ENCODE measurements at places on chromosomes 12 and 14.

DNA sequence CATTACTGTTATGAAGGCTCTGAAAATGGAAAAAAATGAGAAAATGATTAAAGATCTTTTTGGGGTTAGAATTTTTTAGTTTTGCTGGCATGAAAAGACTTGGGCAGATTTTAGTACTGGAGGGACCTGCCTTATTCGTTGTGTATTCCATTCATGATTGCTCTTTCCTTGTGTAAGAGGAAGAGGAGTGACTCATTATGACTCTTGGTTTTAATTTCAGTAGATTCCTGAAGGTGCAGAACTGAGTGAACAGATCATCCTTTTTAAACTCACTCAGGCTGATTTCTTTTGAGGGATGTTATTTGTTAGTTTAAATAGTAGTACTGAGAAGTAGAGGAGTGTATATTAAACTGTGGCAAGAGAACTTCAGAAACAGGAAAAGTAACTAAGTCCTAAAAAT, 41.6 kb downstream of the AKAP6 start:
- no peak overlapping the region for H3K4me3 ChIP-seq
- DNase-seq, result no peak

DNA sequence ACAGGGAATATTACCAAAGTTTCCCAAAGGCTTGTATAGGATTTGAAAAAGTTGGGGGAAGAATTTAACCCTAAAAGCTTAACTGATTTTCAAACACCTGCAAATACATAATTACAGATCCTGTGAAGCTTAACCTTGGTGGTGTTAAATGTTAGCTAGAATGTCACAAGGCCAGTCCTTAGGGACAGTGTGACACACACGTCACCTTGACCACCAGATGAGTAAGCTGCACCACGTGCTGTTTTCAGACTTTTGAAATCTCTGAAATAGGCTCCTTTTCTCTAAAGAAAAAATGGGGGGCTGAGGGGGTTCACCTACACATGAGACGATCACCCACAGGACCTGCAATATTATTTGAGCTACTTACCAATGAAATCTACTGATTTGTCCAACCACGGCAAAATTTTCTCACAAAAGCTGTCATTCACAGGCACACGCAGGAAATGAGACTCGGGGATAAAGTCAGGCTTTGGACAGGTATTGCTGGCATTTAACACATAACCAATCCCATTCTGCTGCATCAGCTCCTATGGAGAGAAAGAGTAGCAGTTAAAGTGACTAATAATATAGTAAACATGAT, 75.9 kb downstream of the DUSP16 start:
- no peak for DNase-seq
- no peaks in the 10 kb centered on the region for H3K4me1 ChIP-seq
- H3K27me3 ChIP-seq, result no peaks in the 10 kb centered on the region
- H3K4me3 ChIP-seq, result no peak overlapping the region
- no peaks in the 10 kb centered on the region for H3K36me3 ChIP-seq

- peak overlapping the region; percentile 100 for H3K27ac ChIP-seq
- no peaks in the 10 kb centered on the region for H3K27me3 ChIP-seq
- peak overlapping the region; percentile 88 for H3K4me3 ChIP-seq
- H3K4me1 ChIP-seq, result peaks cover 6% of the 10 kb centered on the region
These were observed 2.2 kb upstream of the ZFP36L1 start for GRCh38 chr14:68794851-68795596.

GRCh38 chr12:30000401-30000800, 216.7 kb upstream of the TMTC1 start:
- no peak for DNase-seq
- H3K27ac ChIP-seq, result no peak overlapping the region
- no peaks in the 10 kb centered on the region for H3K36me3 ChIP-seq
- H3K4me3 ChIP-seq, result no peak overlapping the region
- no peaks in the 10 kb centered on the region for H3K27me3 ChIP-seq
- no peaks in the 10 kb centered on the region for H3K4me1 ChIP-seq

DNA sequence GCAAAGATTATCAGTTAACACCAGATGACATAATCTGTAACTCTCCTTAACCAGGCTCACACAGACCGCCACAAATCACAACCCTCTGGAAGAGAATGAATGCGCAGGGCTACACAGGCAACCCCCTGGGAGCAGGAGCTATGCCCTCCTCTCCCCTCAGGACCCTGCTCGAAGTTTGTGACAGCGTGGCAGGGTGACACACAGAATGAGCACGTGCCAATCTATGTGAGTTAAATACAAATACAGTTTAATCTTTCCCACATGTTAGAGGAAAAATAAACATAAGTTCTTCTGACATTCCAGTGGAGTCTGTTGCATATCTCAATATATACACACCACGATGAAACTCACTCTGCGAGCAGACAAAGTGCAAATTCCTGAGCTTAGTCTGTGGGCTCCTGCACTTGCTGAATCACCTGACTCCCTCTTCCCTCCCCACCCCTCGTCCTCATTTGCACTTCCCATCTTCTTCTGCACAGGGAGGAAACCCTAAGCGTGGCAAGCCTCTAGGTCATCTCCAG, 37.6 kb downstream of the BCAT1 start:
- DNase-seq, result no peak
- no peak overlapping the region for H3K27ac ChIP-seq
- H3K27me3 ChIP-seq, result no peaks in the 10 kb centered on the region
- no peak overlapping the region for H3K4me3 ChIP-seq
- H3K4me1 ChIP-seq, result no peaks in the 10 kb centered on the region

- DNase-seq, result no peak
- no peaks in the 10 kb centered on the region for H3K36me3 ChIP-seq
- H3K27ac ChIP-seq, result no peak overlapping the region
These were observed 27.3 kb downstream of the KRT76 start for GRCh38 chr12:52749827-52750226.

- no peak overlapping the region for H3K4me3 ChIP-seq
- no peaks in the 10 kb centered on the region for H3K36me3 ChIP-seq
- H3K27me3 ChIP-seq, result no peaks in the 10 kb centered on the region
- peaks cover 51% of the 10 kb centered on the region for H3K4me1 ChIP-seq
- no peak for DNase-seq
- H3K27ac ChIP-seq, result peak overlapping the region; percentile 67
These were observed 344.5 kb downstream of the ZFP36L1 start for GRCh38 chr14:68448252-68448902.

DNA sequence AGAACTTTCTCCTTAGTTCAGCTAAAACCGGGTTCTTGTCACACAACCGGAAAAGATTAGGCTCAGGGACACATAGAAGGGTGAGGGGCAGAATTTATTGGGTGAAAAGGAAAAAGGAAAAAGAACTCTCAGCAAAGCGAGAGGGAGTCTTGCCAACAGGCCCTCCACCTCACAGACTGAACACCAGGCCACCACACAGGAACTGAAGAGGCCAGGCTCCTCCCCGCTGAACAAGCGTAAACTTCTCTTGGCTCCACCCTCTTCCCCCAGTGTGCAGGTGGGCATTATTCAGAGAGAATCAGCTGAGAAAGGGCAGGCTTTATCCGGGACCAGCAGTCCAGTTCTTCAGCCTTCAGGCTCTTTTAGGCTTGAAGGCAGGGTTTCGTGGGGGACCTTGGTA, 125.6 kb upstream of the FGD4 start:
- no peak overlapping the region for H3K4me3 ChIP-seq
- H3K36me3 ChIP-seq, result no peaks in the 10 kb centered on the region
- no peaks in the 10 kb centered on the region for H3K27me3 ChIP-seq
- peaks cover 17% of the 10 kb centered on the region for H3K4me1 ChIP-seq

DNA sequence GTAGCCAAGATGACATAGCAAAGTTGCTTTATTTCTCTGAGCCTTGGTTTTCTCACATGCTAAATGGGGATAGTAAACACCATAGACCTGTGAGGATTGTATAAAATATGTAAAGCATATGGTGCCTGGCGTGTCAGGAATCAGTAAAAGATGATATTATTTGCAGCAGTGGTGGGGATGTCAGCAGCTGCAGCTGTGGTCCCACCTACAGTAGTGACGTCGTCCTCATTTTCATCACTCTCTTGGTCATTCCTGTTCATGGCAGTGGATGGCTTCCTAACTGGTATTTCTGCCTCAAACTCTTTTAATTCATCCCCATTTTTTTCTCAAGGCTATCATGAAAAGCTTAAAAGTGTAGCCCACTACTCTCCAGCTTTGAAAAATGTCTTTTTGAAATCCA, 12.1 kb downstream of the BMAL2 start:
- DNase-seq, result no peak
- H3K27me3 ChIP-seq, result no peaks in the 10 kb centered on the region
- no peaks in the 10 kb centered on the region for H3K4me1 ChIP-seq
- H3K36me3 ChIP-seq, result no peaks in the 10 kb centered on the region
- H3K27ac ChIP-seq, result no peak overlapping the region
- H3K4me3 ChIP-seq, result no peak overlapping the region

DNA sequence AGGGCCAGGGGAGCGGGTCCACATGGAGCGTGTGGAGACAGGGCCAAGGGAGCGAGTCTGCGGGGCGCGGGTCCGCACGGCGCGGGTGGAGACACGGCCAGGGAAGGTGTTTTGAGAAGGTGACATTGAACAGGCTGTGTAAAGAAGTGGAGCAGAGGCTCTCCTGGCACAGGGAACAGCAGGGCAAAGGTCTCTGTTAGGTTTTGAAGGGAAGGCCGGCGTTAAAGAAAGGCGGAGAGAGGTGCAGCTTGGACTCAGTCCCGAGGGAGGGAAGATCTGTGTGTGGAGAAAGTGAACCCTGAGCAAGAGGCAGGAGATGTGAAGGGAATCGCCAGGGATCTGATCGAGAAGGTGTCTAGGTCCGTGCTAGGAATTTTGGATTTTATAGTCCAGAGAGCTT, 1.8 kb downstream of the PXMP2 start:
- peaks cover 24% of the 10 kb centered on the region for H3K4me1 ChIP-seq
- no peak for DNase-seq
- H3K27me3 ChIP-seq, result no peaks in the 10 kb centered on the region
- no peak overlapping the region for H3K27ac ChIP-seq
- H3K36me3 ChIP-seq, result peaks cover 14% of the 10 kb centered on the region

GRCh38 chr12:106308611-106309010, 6.1 kb downstream of the TCP11L2 start:
- DNase-seq, result no peak
- H3K4me1 ChIP-seq, result peaks cover 76% of the 10 kb centered on the region
- no peaks in the 10 kb centered on the region for H3K27me3 ChIP-seq

GRCh38 chr14:100473249-100473648, 114.0 kb downstream of the BEGAIN start:
- H3K27ac ChIP-seq, result no peak overlapping the region
- peaks cover 16% of the 10 kb centered on the region for H3K36me3 ChIP-seq
- no peak overlapping the region for H3K4me3 ChIP-seq
- DNase-seq, result no peak
- H3K27me3 ChIP-seq, result no peaks in the 10 kb centered on the region

DNA sequence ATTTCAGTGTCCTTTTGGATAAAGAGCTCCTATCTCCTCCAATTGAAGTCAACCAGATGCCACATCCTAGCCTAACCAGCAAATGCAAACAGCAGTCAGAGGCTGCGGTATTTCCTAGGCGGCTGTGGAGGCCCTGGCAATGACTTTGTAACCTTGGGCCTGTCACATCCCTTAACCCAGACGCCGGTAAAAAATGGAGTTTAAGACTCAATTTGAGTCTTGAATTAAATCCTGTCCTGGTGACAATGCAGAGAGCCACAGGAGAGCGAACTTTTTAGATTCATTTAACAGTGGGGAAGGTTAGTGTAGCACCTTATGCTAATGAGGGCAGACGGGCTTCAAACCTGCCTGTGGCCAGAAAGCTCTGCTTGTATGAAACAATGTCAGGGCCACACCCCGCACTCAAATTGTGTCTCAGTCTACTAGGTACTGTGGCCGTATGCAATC, 1.3 kb downstream of the C12orf75 start:
- peak; percentile 39 for DNase-seq
- H3K4me3 ChIP-seq, result no peak overlapping the region

All from esophagus muscularis mucosa (tissue), 4 donors.